ENCODE measurements at places on chromosomes 6 and 20.

- peak; percentile 6 for DNase-seq
These were observed 174.1 kb downstream of the BMP7 start for GRCh38 chr20:57092112-57092899.

GRCh38 chr20:44650771-44651433, 597 bp downstream of the ADA start:
- DNase-seq = peak; percentile 34

- DNase-seq = no peak
These were observed 1.5 kb upstream of the SLC26A8 start for GRCh38 chr6:36025932-36026327.

GRCh38 chr6:74826263-74826662, 379.6 kb downstream of the COL12A1 start:
- DNase-seq = no peak

DNA sequence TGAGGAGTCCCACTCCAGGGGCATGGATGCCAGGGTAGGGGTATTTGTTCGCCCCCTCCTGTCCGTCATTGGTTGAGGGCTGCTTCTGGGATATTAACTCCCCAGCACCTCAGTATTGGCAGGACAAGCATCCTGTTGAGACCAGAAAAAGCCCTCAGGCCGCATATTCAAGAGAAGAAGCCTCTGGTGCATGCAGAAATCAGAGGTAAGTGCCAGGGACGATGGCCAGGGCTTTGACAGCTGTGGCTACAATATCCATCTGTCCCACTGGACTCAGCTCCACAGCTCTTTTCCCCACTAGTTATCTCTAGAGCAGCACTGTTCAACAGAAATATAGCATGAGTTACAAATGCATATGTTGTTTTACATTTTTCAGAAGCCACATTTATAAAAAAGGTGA, 651.3 kb downstream of the KIF16B start:
- DNase-seq = no peak

GRCh38 chr6:36916126-36916525, 30.4 kb downstream of the C6orf89 start:
- DNase-seq = no peak

GRCh38 chr6:49082611-49083010, 380.4 kb downstream of the MMUT start:
- no peak for DNase-seq

DNA sequence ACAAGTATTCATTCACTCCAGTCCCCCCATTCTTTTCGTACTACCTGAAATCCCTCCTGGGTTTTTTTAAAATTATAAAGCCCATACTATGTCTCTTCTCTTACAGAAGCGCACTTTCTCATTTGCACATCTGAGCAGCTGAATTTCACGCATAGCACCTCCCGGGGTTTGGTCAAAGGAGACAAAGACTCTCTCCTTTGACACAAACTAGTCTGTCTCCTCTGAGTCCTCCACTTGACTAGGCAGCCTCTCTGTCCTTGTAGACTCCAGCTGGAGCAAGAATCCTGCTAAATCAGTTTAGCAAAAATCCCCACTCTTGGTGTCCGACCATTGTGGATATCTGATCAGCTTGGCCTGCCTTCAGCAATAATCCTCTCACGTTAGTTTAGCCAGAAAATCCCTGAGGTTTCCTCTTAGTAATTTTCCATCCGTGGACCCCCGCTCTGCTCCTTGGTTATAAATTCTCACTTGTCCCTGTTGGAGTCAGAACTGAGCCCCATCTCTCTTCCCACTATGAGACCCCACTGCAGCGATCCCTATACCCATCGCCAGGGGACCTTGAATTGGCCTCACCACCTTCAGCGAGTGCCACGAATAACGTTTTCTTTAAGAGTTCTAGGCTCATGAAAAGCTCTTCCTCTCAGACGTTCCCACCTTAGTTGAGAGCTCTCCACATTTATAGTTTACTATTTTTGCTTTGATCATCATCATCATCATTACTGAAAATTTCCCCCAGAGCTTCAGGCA, 29.0 kb downstream of the PDYN start:
- no peak for DNase-seq

DNA sequence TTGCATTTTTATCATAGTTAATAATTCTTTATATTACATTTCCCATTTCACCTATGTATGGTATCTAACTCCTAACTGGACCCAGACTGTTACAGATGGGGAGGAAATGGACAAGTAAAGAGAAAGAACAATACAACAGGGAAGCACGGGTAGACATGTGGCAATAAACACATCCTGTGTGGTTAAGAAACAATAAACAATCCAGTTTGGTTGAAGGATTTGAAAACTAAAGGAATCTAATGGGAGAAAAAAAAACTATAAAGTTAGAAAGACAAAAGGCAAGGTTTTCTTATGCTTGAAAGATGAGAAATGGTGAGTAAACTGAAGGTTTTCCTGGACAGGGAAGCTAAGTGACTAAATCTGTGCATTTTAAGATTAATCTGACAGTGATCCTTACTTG, 34.9 kb upstream of the ALDH8A1 start:
- DNase-seq = no peak

GRCh38 chr6:13563009-13563408, 11.4 kb upstream of the SIRT5 start:
- no peak for DNase-seq

- DNase-seq = no peak
These were observed 296.9 kb downstream of the BCKDHB start for GRCh38 chr6:80403365-80403764.

DNA sequence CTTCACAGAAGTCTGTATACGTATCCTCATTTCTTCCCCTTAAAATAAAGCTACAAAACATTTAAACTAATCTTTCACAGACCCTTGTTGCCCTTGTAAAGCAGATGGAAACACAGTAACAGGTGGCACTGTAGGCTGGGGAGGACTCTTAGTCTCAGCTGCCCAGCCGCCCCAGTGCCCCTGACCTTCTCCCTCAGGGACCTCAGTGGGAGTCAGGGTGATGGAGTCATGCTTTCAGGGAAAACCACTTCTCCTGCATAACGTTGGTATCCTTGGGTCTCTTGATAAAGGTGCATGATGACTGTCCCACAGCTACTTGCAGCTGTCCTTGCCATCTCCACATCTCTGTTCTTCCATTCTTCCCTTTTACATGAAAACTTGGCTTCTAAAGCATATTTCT, 198.6 kb downstream of the CDKAL1 start:
- DNase-seq = no peak

DNA sequence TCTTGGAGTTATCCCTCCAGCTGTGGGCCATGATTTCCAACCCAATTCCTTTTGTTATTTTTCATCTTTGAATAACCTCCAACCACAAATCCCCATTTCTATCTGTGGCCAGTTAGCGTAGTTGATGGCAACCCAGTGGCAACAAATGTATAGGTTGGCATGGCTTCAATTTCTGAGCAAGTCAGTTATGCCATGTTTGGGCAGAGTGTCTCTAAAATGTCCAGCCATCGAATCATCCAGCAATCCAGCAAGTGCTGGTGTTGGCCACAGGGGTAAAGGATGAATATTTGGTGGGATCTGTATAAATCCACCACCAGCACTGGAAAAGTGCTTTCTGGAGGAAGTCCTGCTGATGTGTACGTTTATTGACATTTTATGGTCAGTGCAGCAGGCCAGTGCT, 233.3 kb downstream of the MYLK4 start:
- DNase-seq = no peak

DNA sequence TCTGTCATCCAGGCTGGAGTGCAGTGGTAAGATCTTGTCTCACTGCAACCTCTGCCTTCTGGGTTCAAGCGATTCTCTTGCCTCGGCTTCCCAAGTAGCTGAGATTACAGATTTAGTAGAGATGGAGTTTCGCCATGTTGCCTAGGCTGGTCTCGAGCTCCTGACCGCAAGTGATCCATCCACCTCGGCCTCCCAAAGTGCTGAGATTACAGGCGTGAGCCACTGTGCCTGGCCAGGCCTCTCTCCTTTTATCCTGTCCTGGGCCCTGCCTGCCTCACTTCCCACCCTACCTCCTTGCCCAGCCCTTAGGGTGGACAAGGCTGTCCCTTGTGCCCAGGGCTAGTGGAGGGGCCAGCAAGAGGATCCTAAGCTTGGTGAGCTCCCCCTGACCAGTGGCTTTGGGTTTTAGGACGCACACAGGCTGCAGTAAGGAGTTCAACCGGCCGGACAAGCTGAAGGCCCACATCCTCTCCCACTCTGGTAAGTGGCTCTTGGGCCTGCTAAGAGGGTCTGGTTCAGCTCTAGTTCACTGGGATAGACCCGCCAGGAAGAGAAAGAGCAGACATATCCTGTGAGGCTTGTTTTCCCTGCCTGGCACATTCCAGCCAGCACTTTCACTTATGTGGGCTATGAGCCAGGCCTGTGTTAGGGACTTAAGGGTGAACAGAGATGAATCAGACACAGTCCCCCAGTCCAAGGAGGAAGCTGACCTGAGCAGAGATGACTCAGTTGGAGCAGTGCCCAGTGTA, 21.9 kb upstream of the CHMP4B start:
- no peak for DNase-seq

GRCh38 chr20:45374101-45374467, 4.0 kb downstream of the TP53TG5 start:
- DNase-seq = no peak

GRCh38 chr6:5854899-5855298, 151.8 kb downstream of the NRN1 start:
- no peak for DNase-seq

DNA sequence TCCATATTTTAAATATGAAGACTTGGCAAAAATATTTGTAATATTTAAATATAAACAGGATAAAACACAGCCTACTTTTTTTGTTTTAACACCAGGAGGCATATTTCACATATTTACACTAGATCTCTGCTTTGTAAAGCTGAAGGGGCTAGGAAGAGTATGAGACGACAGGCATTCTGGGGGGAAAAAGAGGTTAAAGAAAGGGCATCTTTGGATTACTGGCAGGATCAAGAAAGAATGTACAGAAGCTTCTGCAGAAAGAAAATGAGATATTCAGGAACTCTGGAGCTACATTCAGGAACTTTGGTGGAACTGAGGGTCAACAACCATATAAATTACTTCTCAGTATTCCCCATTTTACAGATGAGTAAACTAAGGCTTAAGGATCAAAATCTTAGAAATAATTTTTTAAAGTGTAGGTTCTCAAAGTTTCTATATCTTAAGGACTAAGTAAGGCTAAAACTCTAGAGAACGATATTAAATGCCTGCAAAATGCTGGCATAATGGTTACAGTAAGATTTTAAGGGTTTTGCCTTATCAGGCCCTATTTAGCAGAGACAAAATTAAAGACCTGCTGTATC, 156.5 kb downstream of the CDK19 start:
- DNase-seq = no peak

DNA sequence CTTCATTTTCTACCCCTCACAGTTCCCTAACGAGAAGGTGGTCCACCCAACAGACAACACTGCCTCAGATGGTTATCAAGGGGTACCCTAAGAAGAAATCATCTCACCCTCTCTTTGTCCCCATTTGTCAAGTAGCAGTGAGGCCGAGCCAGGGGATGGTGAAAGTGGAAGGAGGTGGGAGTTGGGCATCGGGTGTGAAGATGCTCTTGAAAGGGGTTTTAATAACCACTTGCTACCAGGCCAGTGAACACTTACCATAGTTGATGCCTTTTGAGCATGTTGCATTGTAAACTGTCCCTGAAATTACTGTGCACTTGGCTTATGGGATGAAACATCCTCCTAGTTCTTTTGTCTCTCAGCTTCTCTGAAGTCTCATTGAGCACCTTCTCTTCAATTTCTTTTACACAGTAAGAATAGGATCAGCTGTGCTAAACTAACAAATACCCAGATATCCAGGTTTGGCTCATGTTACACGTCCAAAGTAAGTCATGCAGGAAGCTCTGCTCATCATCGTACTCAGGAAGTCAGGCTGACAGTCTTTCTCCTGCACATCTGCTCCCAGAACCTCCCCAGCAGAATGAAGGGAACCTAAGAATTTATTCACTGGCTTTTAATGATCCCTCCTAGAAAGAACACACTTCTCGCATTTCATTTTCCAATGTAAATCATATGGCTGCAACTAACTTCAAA, 13.3 kb downstream of the HLA-DPB1 start:
- DNase-seq = no peak

- DNase-seq = no peak
These were observed 83.4 kb upstream of the NNAT start for GRCh38 chr20:37437676-37438075.

GRCh38 chr6:2414885-2415547, 169.6 kb upstream of the GMDS start:
- DNase-seq = no peak

DNA sequence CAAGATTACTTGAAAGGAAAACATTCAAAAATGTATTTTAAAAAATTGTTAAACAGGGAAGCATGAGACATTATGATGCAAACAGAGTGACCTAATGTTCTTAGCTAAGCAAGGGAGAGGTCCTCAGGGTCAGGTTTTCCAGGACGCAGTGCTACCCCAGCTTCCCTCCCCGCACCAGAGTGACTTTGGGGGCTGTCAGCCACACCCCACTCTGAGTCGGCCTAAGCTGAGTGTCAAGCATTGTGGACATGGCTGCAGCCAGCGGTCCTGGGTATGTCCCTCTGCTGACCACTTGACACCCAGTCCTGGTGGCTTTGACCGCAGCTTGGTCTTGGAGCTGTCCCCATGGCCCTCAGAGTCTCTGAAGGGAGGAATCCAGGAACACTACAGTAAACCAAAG, 54.9 kb upstream of the CD93 start:
- no peak for DNase-seq
